Ecto neural progenitor cell (in vitro differentiated cells): ENCODE measurements at places on chromosomes 13 and 19.

GRCh38 chr13:29050719-29051118 is 230.6 kb downstream of the MTUS2 start:
- DNase-seq, result no peak

DNA sequence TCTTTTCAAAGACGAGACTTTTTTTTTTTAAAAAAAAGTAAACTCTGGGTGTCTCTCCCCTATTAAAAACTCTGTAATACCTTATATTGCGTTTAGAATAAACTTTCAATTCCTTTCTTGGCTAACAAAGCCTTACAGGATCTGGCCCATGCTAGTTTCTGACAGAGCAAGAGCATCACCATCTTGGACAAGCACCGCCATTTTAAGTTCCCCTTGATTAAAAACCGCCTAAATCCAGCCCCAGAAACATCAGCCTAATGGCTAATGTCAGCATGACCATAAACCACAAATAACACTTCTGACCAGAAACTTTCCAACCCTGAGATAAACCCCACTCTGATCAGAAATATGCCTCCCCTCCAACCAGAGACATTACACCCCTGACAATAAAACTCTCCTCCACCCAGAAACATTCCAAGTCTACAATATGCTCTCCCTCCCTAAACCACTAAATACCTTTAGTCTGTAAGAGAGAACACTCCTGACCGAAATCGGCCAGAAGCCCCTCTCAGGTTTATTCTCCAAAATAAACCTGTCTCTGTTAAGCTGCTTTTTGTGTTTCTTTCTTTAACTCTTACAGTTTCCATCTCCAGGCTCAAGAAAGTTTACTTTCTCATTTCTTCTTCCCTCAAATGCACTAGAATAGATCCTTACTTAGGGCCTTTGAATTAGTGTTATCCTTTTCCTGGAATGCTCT is 1.6 kb upstream of the AKAP11 start:
- no peak for DNase-seq

DNA sequence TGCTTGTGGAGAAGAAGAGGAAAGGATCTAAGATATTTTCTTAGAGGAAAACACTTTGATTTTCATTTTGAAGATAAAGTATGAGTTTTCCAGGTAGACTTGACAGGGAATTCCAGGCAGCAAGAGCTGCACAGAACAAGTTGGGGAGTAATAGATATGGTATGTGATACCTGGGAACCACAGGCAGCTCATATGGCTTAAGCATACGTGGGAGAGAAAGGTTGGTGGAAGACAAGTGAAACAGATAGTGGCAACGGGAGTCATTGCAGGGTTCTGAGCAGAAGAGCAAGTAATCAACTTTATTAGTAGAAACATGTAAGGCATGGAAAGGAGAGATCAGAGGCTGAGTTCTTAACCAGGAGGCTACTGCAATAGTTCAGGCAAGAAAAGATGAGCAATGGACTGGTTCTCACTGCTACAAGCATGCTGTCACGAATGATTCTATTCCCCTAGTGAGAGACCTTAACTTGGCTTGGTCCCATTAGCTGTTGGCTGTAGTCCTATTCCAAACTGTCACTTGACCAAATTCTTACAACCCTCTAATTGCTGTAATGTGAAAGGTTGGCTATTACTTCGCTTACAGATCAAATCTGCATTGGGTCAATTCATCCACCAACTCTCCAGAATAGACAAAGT is 217.9 kb downstream of the VWA8 start:
- no peak for DNase-seq

- no peak for DNase-seq
Observed at GRCh38 chr13:101190976-101191375, 225.3 kb downstream of the NALCN start.

- no peak for DNase-seq
Observed at GRCh38 chr19:6238256-6238642, 41.5 kb downstream of the MLLT1 start.

DNA sequence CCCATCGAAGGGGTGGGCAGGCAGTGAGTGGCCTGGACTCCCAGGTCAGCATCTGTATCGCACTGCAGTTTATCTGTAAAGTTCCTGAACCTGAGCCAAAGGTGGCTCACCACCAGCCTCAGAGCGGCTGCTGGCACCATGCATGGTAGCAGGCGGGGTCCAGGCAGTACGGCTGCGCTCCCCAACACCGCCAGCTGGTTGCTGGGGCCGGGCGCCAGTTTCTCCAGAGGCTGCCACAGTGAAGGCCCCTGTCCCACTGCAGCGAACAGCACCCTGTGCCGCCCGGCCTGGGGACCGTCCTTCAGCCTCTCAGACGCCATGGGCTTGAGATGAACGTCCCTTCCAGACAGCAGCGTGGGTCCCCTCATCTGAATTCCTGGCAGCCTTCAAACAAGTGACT is 109.8 kb downstream of the KDM4B start:
- no peak for DNase-seq

GRCh38 chr19:17560205-17560595 is 4.8 kb downstream of the COLGALT1 start:
- no peak for DNase-seq

DNA sequence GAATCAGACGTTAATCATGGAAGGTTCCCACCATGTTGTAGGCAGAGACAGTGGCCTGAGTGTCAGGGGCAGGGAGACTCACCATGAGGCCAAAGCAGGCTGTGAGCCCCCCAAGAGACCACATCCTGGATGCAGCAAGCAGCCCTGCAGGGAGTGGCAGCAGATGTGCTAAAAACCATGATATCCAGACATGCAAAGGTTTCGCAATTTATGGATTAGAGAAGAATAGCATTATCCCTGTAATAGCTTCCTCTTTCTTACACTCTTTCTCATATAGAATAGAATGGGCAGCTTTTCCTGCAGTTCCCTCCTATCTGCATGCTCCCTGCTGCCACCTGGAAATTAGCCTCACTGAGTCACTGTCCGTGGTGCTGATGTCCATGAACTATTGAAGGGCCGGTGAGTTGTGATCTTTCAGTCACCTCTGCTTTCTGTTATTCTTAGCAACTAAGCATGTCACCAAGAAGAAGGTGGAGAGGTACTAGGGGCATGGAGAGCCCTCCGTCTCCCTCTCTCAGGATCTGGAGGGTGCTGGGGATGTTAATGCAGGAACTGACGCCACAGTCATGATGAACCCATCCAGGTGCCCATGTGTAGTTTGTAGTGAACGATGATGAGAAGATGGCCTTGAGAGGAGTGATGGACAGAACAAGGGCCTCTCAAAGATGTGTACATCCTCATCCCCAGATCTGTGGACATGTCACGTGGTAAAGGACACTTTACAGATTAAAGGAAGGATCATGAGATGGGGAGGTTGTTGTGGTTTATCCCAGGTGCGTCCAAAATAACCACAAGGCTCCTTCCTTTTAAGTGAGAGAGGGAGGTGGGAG is 9.9 kb downstream of the CEACAM4 start:
- peak; percentile 47 for DNase-seq

DNA sequence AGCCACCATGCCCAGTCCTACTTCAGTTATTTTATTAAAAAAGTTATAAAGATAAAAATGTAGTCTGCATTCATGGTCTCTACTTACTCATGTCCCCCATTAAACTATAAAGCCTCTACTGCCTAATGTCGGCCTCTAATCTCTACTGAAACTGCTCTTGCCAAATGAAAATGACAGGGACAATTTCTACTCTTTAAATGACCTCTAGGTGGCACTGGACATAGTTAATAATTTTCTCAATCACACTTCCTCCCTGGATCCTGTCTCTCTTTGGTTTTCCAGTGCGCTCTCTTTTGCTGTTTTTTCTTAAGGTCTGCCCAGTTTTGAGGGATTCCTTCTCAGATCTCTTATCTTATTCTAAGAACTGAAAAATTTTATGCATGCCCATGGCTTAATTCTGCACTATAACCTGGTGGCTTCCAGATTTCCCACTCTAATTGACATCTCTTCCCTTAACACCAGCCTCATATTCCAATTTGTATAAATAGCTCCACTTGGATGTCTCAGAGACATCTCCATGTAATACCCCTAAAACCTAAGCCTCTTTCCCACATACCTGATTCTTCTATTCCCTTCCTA is 54.3 kb downstream of the MTMR6 start:
- DNase-seq, result no peak

DNA sequence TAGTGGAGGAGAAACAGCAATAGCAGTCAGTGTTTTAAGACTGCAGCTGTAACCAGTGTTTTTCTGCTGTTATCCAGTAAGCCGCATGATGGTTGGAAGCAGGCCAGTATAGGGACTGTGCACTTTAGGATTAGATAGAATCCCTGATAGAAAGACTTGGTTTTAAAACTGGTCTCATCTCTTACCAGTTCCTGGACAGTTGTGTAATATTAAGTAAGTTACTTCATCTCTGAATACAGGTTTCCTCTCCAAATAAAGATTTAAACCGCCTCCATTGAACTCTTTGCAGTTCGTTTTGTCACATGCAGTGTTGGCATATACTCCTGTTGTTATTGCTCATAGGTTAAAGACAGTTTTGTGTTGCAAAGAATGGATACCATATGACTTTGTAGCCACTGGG is 25.6 kb downstream of the URI1 start:
- DNase-seq, result no peak

DNA sequence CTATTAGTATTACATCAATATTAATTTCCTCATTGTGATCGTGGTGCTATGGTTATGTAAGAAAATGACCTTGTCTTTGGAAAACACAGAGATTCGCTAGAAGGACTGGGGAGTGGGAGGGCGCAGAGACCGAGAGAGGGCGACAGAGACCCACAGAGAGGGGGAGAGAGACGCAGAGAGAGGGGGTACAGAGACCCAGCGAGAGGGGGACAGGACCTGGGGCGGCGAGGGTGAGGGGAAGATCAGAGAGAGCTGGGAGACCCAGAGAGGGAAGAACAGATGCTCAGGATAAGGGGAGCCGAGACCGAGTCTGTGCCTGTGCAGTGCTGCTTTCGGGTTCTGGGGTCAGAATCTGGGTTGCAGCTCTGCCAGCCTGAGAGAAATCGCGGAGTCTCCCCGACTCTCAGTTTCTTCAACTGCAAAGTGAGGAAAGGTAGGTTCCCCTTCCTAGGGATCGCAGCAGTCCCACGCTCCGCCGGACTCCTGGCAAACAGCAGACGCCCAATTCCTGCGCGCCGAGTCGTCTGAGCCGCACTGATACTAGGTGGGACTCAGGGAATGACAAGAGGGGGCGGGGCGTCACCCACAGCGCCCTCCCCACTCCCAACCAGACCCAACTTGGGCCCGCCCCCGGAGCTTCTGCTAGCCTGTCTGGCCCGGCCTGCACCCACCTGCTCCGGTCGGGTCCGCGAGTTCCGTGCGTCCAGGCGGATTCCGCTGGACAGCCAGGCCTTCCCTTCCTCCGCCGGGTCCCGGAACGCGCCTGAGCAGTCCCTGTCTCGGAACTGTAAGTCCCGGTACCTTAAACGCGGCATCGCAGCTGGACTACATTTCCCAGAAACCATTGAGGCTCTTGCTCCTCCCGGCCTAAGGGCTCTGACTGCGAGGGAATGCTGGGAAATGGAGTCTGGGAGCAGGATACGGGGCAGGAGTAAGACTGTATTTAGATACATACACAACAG is 15.3 kb downstream of the IZUMO2 start:
- DNase-seq, result peak; percentile 86

GRCh38 chr13:66659701-66660467 is 570.3 kb downstream of the PCDH9 start:
- DNase-seq, result no peak

DNA sequence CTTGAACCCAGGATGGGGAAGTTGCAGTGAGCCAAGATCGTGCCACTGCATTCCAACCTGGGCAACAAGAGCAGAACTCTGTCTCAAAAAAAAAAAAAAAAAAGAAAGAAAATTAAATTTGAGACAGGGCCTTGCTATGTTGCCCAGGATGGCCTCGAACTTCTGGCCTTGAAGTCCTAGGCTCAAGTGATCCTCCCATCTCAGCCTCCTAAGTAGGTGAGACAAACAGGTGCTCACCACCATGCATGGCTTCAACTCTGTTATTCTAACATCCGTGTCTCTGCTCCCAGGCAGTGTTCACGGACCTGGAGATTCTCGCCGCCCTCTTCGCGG is 40.3 kb downstream of the PDE4A start:
- DNase-seq, result no peak

DNA sequence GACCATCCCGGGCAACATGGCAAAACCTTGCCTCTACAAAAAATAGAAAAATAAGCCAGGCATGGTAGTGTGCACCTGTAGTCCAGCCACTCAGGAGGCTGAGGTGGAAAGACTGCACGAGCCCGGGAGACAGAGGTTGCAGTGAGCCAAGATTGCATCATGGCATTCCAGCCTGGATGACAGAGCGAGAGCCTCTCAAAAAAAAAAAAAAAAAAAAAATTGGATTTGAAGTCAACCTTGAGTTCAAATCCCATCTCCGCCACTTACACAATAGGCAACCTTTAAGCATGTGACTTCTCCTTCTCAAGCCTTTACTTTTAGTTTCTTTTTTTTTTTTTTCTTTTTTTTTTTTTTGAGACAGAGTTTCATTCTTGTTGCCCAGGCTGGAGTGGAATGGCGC is 12.0 kb downstream of the KASH5 start:
- DNase-seq, result no peak

DNA sequence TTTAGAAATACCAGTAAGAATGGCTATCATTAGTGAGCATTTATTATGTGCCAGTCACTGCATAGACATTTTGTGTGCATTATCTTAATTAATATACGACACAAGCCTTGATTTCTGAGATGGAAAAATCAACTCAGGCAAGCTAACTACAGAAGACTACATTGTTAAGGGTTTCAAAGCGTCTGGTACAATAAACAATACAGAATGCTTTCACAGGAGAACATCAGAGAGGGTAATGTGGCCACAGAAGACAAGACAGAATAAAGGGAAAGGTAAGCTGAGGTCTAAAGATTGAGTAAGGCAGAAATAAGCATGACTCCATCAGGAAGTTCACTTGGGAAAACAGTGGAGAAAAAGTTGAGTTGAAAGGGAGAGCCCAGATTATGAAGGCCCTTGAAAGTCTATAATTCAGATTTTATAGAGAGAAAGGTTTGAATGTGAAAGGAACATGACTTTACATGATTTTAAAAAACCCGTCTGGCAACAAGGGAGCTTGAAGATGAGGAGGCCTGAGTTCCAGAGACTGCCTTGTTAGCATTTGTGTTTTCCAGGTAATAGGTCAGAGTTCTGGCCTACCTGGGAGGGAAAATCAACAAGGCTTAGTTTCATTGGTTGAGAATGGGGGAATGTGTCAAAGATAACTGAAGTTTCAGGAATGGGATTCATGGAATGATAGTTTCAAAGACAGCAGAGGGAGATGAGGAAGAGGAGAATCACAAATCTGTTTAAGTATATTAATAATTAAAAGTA is 1.8 kb upstream of the MBNL2 start:
- no peak for DNase-seq

DNA sequence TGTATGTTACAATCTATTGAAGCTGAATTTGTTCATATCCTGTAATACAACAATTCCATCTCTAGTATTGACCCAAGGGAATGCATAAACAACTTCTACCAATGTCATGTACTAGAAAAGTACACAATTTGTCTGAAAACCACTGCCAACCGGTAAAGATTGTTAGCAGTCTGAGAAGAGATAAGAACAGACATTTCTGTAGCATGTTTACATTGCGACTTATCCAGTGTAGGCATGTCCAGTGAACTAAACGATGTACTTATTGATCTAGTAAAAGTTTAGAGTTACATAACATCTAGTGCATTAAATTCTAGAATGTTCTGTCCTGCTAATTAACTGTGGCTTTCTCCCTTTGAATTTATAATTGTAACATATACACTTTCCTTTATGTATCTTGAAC is 425.9 kb downstream of the SLITRK6 start:
- no peak for DNase-seq
